CD4-positive, alpha-beta T cell treated with Interleukin-6 at 100 ng/mL for 8 hours (primary cell): ENCODE measurements at places on chromosomes 5 and 9.

DNA sequence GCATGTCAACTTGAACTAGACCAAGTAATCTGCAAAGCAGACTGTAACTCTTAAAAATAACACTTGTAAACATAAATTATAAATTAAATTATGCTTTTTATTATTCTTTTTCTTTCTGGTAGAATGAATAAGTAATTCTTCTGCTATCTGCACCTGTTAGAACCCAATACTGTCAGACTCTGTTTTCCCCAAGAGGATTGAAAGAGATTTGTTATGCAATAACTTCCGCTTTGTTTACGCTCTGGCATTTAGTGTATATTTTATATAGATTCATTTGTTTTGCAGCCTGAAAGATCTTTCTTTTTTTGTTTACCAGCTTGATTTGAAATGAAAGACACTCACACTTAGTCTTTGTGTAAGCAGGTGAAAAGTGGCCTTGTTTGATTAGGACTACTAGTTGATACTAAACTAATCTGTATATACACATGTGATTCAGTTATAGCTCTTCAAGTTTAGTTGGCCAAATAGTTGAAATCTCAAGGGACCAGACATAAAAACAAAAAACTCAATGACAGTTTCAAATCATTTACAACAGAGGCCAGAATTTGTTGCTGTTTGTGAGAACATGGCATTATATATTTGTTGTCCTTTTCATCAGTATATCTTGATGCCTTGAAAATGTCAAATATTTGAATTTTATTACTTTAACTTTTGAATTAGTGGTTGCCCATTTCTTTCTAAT, 155.8 kb downstream of the PBX3 start:
- DNase-seq, result no peak

DNA sequence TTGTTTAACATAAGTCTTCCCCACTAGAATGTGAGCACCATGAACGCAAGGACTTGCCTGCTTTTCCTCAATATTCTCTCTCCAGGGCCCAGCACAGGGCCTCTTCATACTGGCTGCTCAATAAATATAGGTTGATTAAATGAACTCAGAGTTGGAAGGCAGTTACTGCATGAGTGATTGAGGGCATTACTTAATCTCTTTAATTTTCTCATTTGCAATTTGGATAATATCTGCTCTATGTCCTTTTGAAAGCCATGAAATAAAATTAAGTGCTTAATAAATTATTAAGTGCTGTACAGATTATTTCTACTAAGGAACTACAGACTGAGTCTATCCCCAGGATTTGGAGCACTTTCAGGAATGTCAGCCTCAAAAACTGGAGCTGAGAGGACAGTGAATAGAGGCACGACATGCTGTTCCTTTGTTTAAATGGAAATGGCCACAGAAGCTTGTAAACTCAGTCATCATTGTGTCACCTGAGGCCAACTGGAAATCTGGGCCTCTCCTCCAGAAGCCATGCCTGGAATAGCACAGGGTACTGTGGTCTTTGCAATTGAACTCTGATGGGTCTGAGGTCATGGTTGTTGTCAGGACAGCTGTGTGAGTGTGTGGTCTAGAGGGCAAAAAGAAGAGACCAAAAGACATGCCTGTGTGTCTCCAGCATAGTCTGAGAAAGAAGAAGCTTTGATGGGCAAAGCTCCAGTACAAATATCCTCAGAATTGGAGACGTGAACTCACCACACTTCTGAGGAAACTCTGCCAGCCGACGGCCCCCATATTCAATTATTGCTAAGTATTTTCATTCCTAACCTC, 86.1 kb downstream of the SH3TC2 start:
- no peak for DNase-seq

DNA sequence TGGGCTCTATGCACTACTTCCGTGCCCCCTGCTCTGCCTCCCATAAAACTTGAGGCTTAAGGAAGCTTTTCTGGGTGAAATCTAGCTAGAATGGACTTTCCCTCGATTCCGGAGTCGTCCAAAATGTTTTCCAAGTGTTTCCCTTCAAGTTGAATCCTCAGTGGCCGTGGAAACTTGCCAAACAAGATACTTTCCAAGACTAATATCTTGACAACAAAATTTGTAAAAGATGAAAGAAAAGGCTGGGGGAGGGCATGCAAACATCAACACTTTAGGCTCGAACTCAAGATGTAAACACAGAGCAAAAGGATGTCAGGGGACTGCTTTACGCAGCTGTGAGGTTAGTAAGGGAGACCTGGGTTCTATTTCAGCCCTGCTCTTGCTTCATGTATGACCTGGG, 482.8 kb upstream of the KLF4 start:
- no peak for DNase-seq

DNA sequence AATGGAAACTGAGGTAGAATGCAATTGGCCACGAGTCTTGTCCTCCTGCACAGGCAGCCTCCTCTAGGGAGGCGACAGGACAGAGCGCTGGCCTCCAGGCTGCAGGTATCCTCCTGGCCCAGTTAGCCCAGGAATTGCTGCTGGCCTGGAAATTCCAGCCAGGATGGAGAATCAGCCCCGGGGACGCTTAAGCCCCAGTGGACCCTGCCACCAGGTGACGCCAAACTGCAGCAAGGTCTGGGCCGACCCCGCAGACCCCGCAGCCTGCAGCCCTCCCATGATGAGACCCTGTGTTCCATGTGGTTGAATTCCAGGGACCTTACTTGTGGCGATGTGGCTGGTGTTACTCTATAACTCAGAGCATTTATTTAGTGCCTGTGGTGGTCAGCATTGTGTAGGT, 7.3 kb downstream of the CACFD1 start:
- DNase-seq, result no peak

DNA sequence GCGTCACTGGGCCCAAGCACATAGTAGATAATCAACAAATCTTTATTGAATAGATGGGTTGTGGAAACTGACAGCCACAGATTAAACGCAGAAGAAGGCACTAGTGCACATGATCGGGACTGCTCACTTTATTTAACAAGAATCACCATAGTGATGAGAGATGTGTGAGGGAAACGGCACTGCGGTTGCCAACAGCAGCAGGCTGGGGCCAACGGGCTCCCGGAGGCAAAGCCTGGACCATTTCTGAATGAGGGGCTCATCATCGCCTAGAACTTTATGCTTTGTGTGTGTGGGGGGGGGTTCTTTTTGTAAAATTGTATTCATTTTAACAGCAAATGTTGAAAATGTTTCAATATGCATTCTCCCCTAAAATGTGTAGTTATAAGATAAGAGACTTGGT, 61.9 kb upstream of the RUFY1 start:
- no peak for DNase-seq

DNA sequence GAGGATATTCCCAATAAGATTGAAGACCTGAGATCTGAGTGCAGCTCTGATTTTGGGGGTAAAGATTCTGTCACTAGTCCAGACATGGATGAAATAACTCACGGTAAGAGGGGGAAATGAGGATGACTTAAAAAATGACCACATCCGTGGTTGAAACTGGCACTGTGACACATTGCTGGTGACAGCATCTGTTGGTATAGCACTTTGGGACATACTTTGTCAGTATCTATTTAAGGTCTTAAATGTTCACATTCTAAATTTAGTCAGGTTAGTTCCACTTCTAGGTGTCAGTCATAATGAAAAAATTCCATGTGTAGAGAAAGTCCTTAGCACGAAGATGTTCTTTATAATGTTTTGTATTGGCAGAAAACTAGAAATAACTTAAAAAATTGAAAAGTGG, 70.9 kb downstream of the GAPVD1 start:
- DNase-seq, result no peak

- DNase-seq, result no peak
Measured at GRCh38 chr5:35819026-35819425, 37.7 kb upstream of the IL7R start.

DNA sequence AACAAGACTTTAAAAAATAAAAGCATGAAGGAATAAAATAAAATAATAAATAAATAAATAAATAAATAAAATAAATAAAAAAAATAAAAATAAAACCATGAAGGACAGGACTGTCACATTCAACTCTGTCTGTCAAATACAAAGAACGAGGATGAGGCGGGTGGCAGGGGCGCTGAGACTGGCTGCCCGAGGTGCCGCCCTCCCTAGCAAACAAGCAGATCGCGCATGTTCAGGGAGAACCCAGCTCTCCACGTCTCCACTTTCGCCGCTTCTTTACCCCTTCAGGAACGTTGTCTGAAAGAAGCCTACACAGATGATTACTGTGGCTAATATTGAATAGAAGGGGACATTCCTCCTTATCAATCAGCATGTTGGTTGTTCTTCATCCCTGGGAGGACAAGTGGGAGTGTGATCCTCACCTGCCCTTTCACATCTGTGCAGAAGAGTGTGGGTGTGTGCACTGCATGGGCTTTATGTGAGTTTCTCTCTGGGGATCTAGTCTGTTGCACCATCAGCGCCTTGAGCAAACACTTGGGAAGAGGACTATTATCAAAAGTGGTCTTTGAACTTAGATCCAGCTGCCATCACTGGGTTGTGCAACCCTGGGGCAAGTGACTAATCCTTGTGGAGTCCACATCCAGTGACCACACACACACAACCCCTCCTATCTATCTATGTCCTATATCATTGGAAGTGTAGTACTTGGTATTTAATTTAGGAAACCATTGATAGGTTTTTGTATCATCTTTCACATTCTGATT, 399.2 kb downstream of the IRX2 start:
- DNase-seq, result no peak

DNA sequence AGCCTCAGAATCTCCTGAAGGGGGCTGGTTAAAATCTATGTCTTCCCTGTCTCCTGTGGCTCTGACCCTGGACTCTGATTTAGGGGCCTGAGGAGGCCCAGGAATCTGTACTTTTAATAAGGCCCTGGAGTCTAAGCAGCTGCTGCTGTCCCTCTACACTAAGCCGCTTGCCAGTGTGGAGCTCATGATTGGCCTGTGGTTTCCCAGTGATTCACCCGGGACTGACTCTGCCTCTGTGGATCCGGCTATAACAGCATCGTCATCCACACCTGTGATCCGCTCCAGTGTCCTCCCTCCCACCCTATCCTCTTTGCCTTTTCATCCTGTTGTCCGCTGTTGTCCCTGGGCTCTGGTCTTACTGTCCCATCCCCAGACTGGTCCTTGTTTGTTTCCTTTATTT, 3.7 kb downstream of the SLC31A2 start:
- no peak for DNase-seq
